Stimulated activated memory B cell treated with anti-CD40 and anti-IgM and Interleukin-4, amounts not matched to agents 10 μg/mL and 1 μg/mL and 100 μg/mL, for 72 hours (primary cell): ENCODE measurements at places on chromosomes 4 and X.

DNA sequence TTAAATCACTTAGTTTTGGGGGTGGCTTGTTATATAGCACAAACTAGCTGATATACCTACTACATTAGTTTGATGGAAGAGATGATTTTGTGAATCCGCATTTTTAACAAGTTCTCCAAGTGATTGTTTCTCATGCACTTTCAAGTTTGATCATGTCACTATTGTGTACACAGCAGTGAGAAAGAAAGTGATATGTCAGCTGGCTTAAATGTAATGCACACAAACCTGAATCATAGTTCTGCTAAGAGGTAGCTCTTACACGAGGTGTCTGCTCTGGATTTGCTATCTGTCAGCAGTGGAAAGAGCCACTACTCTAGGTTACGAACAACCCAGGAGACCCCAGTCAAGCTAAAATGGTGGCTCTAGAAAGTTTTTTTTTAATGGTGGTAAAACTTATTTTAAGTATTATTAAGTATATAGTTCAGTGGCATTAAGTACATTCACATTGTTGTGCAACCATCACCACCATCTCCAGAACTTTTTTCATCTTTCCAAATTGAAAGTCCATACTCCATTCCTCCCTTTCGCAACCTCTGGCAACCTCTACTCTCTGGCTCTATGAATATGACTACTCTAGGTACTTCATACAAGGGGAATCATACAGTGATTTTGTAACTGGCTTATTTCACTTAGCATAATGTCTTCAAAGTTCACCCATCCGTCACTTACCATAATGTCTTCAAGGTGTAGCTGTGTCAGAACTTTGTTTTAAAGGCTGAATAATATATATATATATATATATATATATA lies 147.3 kb downstream of the HS6ST2 start:
- no peak for ATAC-seq

DNA sequence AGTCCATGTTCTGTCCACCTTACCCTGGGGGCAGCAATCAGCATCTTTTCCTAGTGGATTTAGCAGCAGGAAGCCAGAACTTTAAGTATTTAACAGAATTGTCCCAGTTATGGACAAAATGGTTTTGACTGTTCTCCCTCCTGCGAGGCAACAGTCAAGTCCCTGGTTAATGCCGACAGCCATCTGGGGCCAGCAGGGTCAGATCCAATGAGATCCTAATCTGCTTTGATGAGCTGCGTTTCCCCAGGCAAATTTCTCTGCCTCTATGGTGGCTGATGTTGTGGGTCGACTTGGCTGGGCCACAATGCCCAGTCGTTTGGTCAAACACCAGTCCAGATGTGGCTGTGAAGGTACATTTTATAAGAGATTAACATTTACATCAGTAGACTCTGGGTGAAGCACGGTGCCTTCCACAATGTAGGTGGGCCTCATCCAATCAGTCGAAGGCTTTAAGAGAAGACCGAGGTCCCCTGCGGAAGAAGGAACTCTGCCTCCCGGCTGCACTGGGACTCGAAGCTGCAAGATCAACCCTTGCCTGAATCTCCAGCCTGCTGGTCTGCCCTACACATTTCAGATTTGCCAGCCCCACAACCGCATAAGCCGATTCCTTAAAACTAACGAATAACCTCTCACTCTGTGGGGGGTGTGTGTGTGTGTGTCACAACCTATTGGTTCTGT lies 89.0 kb upstream of the C4orf50 start:
- no peak for ATAC-seq

- no peak for ATAC-seq
These were observed 28.9 kb upstream of the OPHN1 start for GRCh38 chrX:68462197-68462596.

DNA sequence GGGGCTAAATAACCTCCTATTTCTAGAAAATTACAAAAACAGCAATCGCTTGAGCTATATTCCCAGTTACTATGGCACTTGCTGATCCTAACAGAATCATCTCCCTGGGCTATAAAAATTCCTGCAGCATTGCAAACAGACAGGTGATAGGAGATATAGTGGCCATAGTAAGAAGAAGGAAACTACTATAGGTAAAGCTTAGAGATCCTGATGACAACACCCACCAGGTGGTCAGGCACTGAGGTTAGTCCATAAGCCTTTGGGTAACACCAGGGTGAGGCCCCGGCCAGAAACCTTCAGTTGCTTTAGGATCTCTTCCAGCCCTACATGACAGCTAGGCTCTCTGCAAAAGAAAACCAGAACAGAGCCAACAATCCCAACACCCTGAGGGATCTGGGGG lies 197.9 kb upstream of the PPP1R2C start:
- ATAC-seq = no peak

GRCh38 chr4:79330720-79331119 lies 4.9 kb upstream of the NAA11 start:
- peak; percentile 16 for ATAC-seq

DNA sequence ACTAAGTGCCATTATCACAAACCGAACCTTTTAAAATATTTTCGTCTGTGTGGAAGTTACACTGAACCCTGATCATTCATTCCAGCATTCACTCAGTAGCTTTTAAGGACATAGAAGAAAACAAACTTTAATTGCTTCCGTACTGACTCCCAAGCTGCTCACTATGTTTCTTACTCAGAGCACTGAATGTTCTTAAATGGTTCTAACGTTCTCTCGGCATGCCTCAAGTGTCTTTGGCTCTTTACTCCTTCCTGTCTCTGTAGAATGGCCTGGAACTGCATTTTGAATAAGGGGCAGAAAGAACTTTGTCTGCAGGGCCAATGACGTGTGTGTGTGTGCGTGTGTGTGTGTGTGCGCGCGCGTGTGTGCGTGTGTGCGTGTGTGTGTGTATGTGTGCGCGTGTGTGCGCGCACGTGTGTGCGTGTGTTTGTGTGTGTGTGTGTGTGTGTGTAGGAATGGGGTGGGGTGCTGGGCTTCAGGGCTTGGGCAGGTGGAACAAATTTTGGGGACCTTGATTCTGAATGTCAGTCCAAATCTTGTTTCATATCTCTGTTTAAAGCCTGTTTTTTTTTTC lies 50.5 kb upstream of the PAQR3 start:
- ATAC-seq = no peak

DNA sequence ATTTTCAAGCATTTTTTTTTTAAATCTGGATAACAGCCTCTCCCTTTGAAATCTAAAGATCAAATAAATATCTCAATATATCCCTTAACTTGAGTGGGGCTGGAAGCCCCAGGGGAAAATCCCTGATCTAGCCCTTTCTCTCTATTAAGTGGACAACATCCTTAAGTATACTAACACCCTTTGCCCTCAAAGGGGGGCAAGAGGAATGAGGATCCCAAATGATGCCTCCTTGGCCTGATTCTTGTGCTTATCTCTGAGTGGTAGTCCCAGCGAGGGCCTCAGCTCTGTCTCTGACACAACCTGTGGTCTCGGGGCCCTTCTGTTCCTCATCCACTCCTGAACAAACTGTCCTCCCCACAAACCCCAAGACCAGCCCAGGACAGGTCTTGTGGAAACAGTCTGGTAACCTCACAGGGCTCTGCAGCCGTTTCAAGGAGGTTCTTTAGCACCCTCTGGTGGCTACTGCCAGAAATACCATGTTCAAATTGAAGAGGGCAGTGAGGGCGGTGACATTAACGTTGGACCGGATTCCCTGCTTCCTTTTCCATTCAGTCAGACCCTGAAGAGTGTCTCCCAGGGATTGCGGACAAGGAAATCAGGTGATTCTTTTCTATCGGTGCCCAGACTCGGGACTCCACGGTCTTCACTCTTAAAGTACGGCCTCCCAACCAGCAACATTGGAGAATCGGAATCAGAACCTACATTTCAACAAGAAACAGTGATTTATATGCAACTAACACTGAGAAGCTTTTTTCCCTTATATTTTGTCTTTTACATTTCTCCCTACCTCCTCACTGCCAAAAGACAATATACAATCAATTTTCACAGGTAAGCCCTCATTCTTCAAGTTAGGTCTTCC lies 13.0 kb downstream of the CXCL13 start:
- ATAC-seq = peak; percentile 76
